ENCODE measurements at places on chromosomes 5 and 9.

DNA sequence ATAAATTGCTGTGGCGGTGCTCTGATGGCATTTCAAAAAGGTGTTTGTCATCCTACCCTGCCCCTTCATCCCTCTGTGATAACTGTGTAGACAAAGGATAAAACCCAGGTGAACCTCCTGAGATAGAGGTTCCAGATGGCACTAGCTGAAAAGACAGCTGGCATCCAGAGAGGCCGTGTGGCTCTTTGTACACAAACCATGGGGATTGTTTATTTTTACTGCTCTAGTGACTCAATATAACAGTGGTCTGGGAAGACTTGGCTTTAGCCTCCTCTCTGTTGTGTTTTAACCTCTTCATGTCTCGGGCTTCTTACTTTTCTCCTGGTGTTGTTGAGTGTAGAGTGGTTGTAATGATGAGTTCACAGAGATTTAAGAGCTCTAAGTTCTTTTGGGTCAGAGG lies 48.8 kb downstream of the SH3GL2 start:
- no peak for DNase-seq

- no peak for DNase-seq
Observed at GRCh38 chr5:125719681-125720347, 703.4 kb upstream of the GRAMD2B start.

DNA sequence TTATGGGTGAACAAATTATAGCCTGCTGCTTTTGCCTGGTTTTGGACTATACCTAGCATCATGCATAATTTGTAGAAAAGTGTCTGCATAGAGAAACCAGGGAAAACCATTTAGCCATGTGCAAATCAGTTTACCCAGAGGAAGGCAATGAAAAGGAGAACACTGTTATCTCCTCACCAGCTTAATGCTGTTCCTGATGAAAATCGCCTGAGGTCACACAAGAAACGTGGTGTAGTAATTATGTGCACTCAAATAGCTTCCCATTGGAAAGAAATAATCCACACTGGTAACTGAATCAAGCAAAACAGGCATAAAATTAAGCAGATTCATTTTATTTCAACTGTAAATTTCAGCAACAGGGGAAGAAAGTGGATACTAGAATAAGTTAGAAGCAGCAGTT lies 51.7 kb upstream of the FAM240B start:
- no peak for DNase-seq

- DNase-seq, result no peak
Observed at GRCh38 chr9:126927419-126927818, 12.8 kb downstream of the RALGPS1 start.

DNA sequence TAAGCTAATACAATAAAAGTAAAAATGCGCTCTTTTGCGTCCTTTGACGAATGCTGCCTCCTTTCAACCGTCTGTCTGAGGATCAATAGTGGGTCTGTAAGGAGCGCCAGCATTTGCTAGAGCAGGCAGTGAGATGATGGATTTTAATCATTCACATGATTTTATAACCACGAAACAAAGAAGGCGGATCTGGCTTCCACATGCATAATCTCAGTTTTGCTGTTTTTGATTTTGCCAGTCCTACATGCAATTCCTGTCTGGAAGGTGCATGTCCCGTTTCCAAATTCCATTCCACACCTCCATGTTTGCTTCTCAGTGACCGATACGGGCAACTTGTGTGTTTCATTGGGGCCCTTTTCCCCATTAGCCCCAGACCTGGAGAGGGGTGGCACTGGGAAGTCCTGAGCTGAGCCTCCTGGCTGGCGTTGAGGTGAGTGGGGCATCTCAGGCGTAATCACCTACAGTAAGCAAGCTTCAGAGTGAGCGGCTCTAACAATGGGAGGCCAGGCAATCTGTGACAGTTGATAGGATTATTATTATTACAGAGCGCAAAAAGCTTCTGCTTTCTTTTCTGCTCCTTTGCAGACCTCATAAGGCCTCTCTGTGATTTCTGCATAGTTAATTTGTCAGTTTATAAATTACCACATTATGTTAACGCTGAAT lies 405.4 kb downstream of the ZSWIM6 start:
- no peak for DNase-seq

GRCh38 chr5:78541086-78541654 lies 107.4 kb downstream of the LHFPL2 start:
- no peak for DNase-seq

Data from stimulated activated CD4-positive, alpha-beta T cell treated with anti-CD3 and anti-CD28 coated beads, TNF-alpha, amount 100 ng/mL, for 24 hours (primary cell).